ENCODE measurements at places on chromosomes 1 and 21.

DNA sequence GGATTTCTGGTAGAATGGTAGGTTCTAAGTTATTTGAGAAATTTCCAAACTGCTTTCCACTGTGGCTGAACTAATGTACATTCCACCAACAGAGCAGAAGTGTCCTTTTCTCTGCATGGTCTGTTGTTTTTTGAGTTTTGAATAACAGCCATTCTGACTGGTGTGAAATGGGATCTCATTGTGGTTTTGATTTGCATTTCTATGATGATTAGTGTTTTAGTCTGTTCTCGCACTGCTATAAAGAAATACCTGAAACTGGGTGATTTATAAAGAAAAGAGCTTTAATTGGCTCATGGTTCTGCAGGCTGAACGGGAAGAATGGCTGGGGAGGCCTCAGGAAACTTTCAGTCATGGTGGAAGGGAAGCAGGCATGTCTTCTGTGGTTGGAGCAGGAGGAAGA lies 80.3 kb downstream of the SDCCAG8 start:
- DNase-seq: no peak

GRCh38 chr1:110328274-110328673 lies 10.9 kb upstream of the RBM15 start:
- no peak for DNase-seq

GRCh38 chr1:166876540-166876838 lies 425 bp upstream of the TADA1 start:
- DNase-seq: no peak

DNA sequence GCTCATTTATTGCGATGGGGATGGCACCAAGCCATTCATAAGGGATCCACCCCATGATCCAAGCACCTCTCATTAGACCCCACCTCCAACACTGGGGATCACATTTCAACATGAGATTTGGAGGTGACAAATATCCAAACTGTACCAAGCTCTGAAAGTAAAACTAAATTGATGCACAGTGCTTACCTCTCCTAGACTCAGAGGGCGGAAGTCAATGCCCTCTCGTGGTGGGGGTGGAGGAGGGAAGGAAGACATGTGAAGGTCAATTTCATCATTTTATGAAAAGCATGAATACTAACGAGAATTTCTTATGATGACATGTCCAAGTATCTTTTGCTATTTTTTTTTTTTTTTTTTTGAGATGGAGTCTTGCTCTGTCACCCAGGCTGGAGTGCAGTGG lies 120.0 kb downstream of the PGBD5 start:
- no peak for DNase-seq

DNA sequence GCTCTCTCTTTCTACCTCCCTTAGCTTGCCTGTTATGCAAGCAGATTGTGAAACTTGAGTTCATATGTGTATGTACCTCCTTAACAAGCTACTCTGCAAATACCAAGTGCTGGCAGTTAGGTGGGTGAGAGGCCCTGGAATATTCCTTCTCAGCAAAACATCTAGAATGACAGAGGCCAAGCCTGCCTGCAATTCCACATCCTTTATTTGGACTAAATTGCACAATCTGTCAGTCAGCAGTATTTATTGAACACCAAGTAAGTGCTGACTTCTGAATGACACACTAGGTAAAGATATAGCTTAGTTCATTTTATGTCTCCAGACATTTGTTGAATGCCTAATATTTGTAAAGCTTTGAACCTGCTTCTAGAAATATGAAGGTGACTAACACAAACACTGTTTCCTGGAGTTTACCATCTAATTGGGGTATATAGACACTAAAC lies 87.5 kb downstream of the RGL1 start:
- DNase-seq: no peak

- no peak for DNase-seq
Observed at GRCh38 chr1:153941826-153942725, 4.4 kb downstream of the DENND4B start.

- no peak for DNase-seq
Observed at GRCh38 chr1:98084188-98084587, 163.4 kb upstream of the DPYD start.

DNA sequence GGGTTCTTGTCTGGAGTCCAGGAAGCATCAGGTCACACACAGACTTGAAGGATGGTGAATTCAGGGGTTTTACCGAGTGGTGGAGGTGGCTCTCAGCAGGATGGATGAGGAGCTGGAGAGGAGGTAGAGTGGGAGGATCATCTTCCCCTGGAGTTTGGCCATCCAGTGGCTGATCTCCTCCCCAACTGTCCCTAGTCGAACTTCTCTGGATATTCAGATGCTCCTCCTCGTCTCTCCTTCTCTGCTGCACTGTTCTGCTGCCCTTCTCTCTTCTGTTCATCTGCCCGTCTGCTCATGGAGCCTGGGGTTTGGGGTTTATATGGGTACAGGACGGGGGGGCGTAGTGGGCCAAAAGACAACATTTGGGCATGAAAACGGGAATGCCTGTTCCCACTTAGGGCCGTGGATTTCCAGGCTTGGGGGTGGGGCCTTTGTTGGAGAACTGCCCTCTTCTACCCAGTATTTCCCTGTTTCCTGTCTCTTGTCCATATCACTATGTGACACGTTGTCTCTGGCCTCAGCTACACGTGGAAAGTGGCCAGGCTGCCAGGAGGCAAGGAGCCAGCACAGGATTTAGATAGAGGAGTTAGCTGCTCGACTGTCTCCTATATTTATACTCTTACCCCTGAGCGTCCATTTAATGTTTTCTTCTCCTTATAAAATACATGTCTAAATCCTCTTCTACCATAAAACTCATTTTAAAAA lies 76.7 kb downstream of the SIPA1L2 start:
- DNase-seq: no peak

- no peak for DNase-seq
Observed at GRCh38 chr1:31372751-31373055, 173 bp downstream of the FABP3 start.
